ENCODE measurements at places on chromosomes 2 and 18.

GRCh38 chr2:233473878-233474277, 92.7 kb downstream of the USP40 start:
- H3K27ac ChIP-seq: no peak overlapping the region
- no peaks in the 10 kb centered on the region for H3K27me3 ChIP-seq
- no peaks in the 10 kb centered on the region for H3K4me1 ChIP-seq
- H3K4me3 ChIP-seq: no peak overlapping the region
- peaks cover 13% of the 10 kb centered on the region for H3K36me3 ChIP-seq
- DNase-seq: no peak

GRCh38 chr2:43158259-43158880, 68.0 kb downstream of the ZFP36L2 start:
- H3K4me3 ChIP-seq: peak overlapping the region; percentile 89
- peaks cover 62% of the 10 kb centered on the region for H3K4me1 ChIP-seq
- H3K36me3 ChIP-seq: no peaks in the 10 kb centered on the region
- no peaks in the 10 kb centered on the region for H3K27me3 ChIP-seq

DNA sequence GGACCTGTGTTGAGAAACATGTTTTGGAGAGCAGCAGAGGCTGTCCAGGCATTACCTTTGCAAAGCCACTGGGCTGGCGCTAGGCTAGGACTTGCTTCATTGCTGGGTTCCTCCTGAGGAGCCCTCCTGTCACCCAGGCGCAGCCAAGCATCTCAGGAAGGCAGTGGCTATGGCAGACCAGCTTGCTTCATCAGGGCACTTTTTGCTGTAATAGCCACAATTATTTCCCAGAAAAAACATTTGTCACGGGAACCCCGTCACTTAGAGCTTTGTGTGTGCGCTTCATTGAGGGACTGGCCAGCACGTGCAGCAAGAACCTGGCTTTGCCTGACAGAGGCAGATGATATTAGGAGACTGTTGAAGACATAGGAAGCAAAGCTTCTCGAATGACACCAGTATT, 36.4 kb downstream of the SLC20A1 start:
- H3K27me3 ChIP-seq: no peaks in the 10 kb centered on the region
- no peaks in the 10 kb centered on the region for H3K36me3 ChIP-seq
- H3K4me3 ChIP-seq: no peak overlapping the region
- no peak overlapping the region for H3K27ac ChIP-seq
- no peak for DNase-seq

- DNase-seq: peak; percentile 44
- H3K36me3 ChIP-seq: no peaks in the 10 kb centered on the region
- peak within 1 kb of the TSS; percentile 45 for H3K4me3 ChIP-seq
- peaks cover 86% of the 10 kb centered on the region for H3K27me3 ChIP-seq
- H3K4me1 ChIP-seq: peaks cover 46% of the 10 kb centered on the region
These were observed at the start of gene HOXD8 for GRCh38 chr2:176128982-176129796. HOXD8 (plus strand) TSS chr2:176129705; CDS start chr2:176130367, 662 bp downstream.

DNA sequence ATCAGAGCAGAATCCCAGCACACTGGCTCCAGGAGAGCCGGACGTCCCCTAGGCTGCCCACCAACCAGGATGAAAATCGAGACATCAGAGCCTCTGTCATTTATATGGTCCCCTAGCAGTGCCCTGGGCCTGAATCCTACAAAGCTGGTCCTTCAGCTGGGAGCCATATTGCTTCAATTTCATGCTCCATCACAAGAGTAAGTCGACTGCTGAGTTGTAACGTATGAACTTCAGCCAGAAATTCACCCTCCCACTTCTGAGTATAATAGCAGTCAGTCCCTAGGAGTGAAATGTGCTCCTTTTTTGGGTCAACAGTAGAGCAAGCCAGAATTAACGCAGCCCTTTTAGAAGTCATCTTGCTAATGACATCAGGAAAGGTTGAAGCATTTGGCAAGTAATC, 126.4 kb downstream of the CCBE1 start:
- DNase-seq: no peak
- H3K4me1 ChIP-seq: no peaks in the 10 kb centered on the region
- no peaks in the 10 kb centered on the region for H3K36me3 ChIP-seq
- H3K4me3 ChIP-seq: no peak overlapping the region

DNA sequence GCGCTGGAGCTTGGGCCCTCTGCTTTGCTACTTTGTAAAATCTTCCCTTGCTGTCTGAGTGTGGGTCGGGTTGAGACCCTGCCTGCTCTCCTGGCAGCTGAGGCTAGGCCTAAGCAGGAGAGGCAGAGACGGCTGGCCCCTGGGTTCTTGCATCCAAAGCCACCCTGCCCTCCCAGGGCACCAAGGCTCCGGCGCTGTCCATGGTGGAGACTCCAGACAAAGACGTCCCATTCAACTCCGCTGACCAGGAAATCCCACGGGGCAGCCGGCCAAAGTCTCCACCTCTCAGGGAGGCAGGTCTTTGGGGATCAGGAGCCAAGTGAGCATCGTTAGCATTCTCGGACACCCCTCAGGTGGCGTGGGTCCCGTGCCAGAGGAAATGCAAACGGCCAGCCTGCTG, 2.6 kb upstream of the PRLH start:
- no peaks in the 10 kb centered on the region for H3K4me1 ChIP-seq
- peaks cover 16% of the 10 kb centered on the region for H3K27me3 ChIP-seq
- no peaks in the 10 kb centered on the region for H3K36me3 ChIP-seq

DNA sequence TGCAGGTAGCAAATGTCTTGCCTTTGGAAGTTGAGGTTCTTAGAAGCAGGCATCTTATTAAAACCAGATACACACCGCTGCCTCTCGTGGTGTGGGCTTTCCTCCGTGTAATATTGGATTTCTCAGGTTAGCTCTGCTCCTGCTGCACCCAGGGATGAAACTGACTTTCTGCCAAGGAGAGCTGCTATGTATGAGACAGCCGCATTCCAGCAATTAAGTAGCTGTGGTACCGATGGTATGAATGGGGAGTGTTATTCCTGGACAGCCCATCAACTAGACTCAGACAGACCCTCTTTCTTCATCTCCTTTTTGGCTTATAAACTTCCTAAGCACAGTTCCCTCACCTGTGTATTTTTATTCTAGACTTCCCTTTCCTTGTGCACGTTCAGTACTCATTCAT, 6.8 kb upstream of the EHD3 start:
- no peak overlapping the region for H3K27ac ChIP-seq
- H3K4me3 ChIP-seq: no peak overlapping the region
- no peaks in the 10 kb centered on the region for H3K36me3 ChIP-seq
- DNase-seq: no peak
- no peaks in the 10 kb centered on the region for H3K4me1 ChIP-seq

- peaks cover 18% of the 10 kb centered on the region for H3K4me1 ChIP-seq
- no peak for DNase-seq
- H3K4me3 ChIP-seq: no peak overlapping the region
- H3K27me3 ChIP-seq: no peaks in the 10 kb centered on the region
- peaks cover 3% of the 10 kb centered on the region for H3K36me3 ChIP-seq
These were observed 23.3 kb downstream of the PHLPP1 start for GRCh38 chr18:62738639-62739038.

- H3K27ac ChIP-seq: peak overlapping the region; percentile 61
- peaks cover 51% of the 10 kb centered on the region for H3K4me1 ChIP-seq
- no peaks in the 10 kb centered on the region for H3K27me3 ChIP-seq
- no peak for DNase-seq
- no peak overlapping the region for H3K4me3 ChIP-seq
These were observed 58.6 kb downstream of the LCLAT1 start for GRCh38 chr2:30505500-30506180.

- no peaks in the 10 kb centered on the region for H3K36me3 ChIP-seq
- peaks cover 32% of the 10 kb centered on the region for H3K27me3 ChIP-seq
- no peak for DNase-seq
- H3K4me3 ChIP-seq: no peak overlapping the region
- peaks cover 7% of the 10 kb centered on the region for H3K4me1 ChIP-seq
- no peak overlapping the region for H3K27ac ChIP-seq
These were observed 156.1 kb downstream of the ANTXR1 start for GRCh38 chr2:69168950-69169654.

GRCh38 chr2:129923265-129924091, 56.0 kb upstream of the RAB6C start:
- peak overlapping the region; percentile 35 for H3K4me3 ChIP-seq
- peaks cover 7% of the 10 kb centered on the region for H3K4me1 ChIP-seq

DNA sequence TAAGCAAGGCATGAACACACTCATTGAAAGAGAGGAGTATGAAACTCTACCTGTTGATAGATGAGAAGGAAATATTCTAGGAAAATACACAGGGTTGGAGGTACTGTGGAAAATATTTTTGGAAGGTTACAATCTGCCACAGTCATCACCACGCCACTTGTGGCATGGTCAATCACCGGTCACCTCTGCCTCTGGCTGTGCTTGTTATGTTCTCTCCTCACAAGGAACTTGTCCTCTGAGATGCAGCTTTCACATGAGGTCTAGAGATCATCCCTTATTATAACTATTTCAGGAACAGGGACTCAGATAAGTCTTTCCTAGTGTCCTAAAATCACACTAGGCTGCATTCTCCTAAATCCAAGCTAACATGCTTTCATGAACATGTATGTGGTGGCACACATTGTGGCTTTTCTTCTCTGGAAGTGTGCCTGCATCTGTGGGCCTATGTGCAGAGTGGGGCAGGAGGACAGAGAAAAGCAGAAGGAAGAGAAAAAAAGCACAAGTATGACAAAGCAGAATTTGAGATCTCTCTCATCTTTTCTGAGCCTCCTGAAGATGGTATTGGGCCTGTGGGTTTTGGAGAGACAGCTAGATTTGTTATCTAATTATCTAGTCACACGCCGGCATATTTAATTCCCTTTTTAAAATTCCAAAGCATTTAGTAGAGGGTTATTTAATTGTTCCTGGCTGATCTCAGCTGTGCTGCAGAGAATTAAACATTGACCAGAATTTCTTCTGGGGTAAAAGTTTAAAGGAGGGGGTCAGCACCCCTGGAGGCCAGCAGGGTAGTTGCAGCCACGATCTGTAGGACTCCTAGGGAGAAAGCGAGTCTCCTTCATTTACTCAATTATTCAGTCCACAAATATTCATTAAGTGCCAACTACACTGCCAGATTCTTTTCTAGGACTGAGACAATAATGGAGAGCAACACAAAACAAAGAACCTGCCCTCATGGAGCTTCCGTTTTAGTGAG, 294.6 kb downstream of the RDH14 start:
- no peak overlapping the region for H3K4me3 ChIP-seq
- H3K27ac ChIP-seq: no peak overlapping the region
- H3K27me3 ChIP-seq: no peaks in the 10 kb centered on the region
- H3K4me1 ChIP-seq: no peaks in the 10 kb centered on the region

DNA sequence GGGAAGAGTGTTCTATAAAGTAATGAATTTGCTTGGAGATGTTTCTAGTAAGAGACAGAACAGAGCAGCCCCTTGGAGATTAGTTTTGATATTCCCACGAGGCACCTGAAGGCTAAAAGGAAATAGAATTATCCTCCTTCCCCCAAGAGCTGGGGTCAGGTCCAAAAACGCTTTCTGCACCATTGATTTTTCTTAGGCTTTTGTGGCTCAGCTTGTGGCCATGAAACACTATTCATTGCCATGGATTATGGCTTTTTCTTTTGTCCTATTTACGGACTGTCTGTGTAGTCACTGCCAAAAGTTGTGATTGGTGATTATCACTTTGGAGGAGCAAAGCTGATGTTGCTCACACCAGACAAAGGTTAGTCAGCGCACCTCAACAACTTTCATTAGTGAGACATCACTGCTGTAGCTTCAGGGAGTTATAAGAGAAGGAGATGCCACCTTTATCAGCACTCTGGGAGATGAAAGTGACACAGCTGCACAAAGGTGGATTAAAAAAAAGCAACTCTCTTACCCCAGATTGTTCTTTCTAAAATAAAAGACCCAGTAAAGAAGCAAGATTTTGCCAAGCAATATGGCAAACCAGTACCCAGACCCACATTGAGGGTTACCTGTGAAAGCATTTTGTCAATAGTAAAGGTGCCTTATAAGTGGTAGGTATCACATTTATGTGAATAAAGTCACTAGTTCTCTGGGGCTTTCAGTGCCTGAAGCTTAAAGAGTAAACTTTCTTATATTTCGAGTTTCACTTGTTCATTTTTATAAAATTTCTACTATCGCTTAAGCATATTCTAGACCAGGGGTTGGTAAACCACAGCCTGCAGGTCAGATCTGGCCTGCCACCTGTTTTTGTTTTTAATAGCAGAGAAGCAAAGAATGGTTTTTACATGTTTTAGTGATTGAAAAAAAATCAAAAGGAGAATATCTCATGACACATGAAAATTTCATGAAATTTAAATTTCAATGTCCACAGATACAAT, 10.6 kb downstream of the CXCR4 start:
- H3K27me3 ChIP-seq: no peaks in the 10 kb centered on the region
- peaks cover 27% of the 10 kb centered on the region for H3K4me1 ChIP-seq
- H3K4me3 ChIP-seq: no peak overlapping the region
- H3K36me3 ChIP-seq: peaks cover under 1% of the 10 kb centered on the region
- H3K27ac ChIP-seq: no peak overlapping the region
- DNase-seq: no peak

GRCh38 chr2:41393621-41394020, 654.2 kb upstream of the PKDCC start:
- no peak overlapping the region for H3K27ac ChIP-seq
- H3K27me3 ChIP-seq: no peaks in the 10 kb centered on the region
- H3K4me1 ChIP-seq: no peaks in the 10 kb centered on the region
- DNase-seq: no peak
- H3K4me3 ChIP-seq: no peak overlapping the region

- H3K36me3 ChIP-seq: no peaks in the 10 kb centered on the region
- H3K4me3 ChIP-seq: no peak overlapping the region
- H3K27me3 ChIP-seq: peaks cover under 1% of the 10 kb centered on the region
- peak overlapping the region; percentile 40 for H3K27ac ChIP-seq
- DNase-seq: no peak
These were observed 72.7 kb upstream of the ITPRID2 start for GRCh38 chr2:181818840-181819239.

DNA sequence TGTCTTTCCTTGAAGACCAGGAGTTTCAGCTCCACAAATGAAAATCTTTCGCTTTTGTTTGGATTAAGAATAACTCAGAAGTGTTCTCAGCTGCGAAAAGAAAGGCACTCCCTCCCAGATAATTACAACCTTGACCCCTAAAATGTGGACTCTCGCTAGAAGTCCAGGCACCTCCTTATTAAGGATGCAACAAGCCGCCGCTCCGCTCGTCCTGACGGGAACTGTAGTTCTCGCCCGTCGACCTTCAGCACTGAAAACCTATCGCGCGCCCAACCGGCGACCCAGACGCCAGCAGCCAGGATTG, 559 bp downstream of the IMMT start:
- peaks cover 57% of the 10 kb centered on the region for H3K4me1 ChIP-seq
- no peak for DNase-seq
- peak overlapping the region; percentile 94 for H3K27ac ChIP-seq
- H3K4me3 ChIP-seq: peak overlapping the region; percentile 100

- peak overlapping the region; percentile 18 for H3K4me3 ChIP-seq
- H3K27ac ChIP-seq: no peak overlapping the region
- no peaks in the 10 kb centered on the region for H3K36me3 ChIP-seq
- peaks cover 11% of the 10 kb centered on the region for H3K4me1 ChIP-seq
- DNase-seq: peak; percentile 36
These were observed 76.0 kb downstream of the RFTN2 start for GRCh38 chr2:197599285-197599965.

GRCh38 chr2:112962308-112963175, 15.3 kb upstream of the IL36G start:
- H3K27ac ChIP-seq: no peak overlapping the region
- H3K27me3 ChIP-seq: no peaks in the 10 kb centered on the region
- no peaks in the 10 kb centered on the region for H3K4me1 ChIP-seq
- no peak overlapping the region for H3K4me3 ChIP-seq
- H3K36me3 ChIP-seq: no peaks in the 10 kb centered on the region
